ENCODE measurements at places on chromosomes 6 and 20.
A peak's percentile ranks its signal among the peaks of the same experiment; 100 is the strongest.

DNA sequence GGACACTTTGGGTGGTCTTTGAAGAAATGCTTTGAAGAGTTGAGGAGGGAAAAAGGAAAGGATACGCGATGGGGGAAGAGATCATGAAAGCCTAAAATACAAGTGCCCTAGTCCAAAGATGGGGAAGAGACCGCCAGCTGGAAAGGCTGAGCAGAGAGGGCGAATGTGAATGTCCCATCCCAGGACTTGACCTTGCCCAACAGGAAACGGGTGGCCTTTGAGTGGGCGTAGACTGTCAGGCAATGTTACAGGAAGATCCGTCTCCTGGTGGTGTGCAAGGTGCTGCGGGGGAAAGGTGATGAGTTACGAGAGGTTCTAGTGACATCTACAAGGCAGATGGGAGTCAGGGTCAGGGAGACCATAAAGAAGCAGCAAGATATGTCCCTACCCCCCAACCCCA lies 55.0 kb upstream of the TBXT start:
- DNase-seq = no peak

- DNase-seq = no peak
These were observed 59.1 kb upstream of the TMEM244 start for GRCh38 chr6:129920103-129920798.

GRCh38 chr6:121686611-121687023 lies 251.2 kb downstream of the GJA1 start:
- no peak for DNase-seq

GRCh38 chr6:163797296-163797845 lies 382.9 kb downstream of the QKI start:
- DNase-seq = no peak

- no peak for DNase-seq
These were observed 1.6 kb upstream of the CD93 start for GRCh38 chr20:23087587-23088251.

- no peak for DNase-seq
These were observed 16.8 kb downstream of the BCL2L1 start for GRCh38 chr20:31705598-31706597.

DNA sequence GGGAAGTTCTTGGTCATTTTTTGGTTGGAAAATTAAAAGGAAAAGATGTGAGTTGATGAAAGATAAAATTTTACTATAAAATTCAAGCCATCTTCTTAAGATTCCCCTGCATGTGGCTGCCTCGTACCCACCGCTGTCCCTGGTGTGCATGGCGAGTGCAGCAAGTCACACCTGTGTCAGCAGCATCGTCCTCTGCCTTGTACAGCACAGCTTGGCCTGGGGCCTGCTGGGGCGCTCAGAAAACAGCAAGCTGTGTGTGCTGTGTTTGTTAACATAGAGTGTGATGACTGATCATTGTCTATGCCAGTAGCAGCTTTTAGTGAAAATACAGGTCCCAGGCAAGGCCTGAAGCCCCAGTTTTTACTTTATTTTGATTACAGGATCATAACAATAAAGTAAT lies 56.7 kb downstream of the FAM120B start:
- no peak for DNase-seq

DNA sequence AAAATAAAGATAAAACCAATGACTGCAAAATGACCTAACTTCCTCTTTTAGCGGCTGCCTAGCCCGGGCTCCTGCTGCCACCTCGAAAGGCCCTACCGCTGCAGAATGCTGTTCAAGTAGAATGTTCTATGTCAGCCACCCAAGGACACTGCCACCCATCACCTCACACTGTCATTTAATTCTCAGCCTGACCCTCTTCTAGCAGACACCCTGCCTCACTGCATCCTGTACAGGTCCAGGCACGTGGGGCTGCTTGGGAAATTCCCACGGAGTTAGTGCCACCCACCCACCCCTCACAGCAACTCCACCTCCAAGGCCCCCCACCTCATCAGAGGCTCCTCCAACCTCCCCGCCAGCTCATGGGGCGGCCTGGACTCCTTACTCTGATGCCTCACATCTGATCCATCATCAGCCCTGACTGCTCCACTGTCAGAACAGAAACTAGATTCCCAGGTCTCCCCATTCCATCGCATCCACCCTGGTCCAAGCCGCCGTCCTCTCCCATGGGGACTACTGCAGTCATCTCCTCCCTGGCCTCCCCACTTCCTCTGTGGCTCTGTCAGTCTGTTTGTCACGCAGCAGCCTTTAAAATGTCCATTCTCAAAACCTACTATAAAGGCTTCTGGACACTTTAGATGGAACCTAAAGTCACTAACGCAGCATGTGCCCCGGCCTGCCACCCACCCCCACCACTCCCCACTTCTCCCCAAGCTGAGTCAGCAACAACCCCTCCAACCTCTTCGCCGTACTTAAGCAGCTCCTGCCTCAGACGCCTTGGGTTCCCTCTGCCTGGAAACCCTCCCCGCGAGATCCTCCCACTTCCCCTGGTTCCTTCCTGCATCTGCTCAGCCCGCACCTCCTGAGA lies 17.0 kb downstream of the NFATC2 start:
- no peak for DNase-seq

DNA sequence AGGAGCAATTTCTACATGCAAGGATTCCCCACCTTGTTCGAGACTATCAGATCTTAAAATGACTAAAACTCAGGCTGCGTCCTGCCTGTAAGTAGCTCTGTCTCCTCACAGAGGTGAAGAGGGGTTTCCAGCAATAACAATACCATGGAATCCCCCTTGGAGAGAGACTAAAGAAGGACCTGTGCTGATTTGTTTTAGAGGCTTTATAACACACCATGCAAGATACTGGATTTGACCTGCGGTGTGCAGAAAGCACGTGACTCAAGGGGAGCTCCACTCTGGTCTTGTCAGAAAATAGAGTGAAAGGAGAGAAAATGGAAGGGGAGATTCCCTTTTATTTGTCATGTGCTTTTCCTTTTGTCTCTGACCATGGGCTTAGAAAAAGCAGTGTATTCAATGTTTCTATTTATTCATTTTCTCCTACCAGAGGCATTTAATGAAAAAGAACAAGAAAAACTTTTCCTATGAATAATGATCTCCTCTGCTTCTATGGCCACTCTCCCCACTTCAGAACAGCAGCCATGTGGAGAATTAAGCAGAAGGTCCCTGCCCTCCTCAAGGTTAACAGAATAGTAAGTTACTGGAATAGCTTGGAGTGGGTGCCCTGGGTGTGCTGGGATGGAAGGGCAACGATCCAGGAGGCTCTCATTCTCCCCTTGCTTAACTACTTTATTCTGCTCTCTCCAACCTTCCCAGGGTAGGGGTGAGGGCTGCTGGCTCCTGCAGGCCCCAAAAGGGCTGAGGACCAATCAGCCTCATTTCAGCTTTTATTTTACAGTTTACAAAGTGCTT lies 19.2 kb upstream of the MRPS10 start:
- DNase-seq = no peak

GRCh38 chr6:20084411-20084810 lies 127.9 kb downstream of the MBOAT1 start:
- no peak for DNase-seq

DNA sequence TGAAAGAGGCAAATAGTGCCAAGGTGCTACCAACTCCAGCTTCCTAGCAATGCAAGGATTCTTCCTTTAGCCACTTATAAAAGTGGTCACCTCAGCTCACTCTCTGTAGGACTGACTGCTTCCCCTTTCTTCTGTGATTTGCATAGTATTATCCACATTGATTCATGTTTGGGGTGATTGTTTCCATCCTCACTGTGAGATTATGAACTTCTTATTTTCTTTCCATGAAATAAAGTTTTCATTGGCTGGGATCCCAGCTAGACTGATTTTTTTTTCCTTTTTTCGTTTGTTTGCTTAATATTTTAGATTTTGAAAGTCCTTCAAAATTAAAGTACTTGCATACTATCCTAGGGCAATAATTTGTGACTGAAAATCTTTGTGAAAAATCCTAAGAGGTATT lies 50.5 kb downstream of the EYA4 start:
- DNase-seq = no peak

DNA sequence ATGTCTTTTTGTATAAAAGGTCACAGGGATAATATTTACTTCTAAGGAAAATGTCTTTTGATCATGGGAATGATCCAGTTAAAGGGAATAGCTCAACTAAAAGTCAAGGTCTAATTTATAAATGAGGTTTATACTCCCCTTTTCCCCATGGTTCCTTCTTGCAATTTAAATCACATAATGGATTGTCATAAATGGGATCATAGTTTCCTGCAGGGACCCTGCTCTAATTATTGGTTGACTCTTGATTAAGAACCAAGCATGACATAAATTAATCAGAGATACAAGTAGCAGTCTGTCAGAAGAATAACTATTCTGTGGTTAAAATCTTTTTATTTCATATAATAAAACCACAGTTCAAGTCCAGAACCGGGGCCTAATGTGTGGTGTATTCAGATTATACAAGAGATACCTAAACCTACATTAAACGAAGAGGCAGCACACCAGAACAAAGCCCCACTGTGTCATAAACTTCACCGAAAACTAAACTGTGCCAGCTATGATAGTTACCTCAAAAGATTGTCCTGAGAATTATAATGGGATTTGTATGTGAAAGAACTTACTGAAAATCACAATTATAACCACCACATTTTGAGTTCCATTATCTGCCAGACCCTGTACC lies 43.0 kb upstream of the CD83 start:
- DNase-seq = no peak

DNA sequence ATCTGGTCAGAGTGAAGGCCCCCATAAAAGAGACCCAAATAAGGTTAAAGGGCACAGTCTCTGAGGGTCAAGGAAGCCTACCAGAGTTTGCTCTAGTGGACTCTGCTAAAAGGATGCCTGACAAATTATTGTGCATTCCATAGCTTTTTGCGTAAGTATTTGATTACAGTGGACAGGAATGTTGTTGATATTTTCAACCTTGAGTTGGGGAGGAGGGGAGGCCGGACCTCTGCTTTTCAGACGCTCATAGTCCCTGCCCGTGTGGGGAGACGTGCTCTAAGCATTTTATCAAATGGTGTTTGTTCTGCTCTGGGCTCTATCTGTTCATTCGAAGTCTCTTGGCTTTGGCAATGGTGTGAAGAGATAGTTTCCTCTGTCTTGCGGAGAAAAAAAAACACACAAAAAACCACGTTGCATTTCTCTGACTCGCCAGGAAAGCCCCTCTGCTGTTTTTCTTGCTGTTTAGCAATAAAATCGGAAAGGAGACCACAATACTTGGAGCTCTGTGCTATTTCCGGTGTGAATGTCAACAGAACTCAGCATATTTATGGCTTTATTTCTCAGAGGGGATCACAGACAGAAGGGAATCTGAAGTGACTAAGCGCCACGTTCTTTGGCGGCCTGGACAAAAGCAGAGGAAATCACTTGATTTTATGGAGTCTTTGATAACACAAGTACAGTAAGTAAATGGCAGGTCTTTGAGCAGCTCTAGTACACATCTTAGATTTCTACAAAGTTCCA lies 159.8 kb downstream of the ZFP64 start:
- peak; percentile 41 for DNase-seq

DNA sequence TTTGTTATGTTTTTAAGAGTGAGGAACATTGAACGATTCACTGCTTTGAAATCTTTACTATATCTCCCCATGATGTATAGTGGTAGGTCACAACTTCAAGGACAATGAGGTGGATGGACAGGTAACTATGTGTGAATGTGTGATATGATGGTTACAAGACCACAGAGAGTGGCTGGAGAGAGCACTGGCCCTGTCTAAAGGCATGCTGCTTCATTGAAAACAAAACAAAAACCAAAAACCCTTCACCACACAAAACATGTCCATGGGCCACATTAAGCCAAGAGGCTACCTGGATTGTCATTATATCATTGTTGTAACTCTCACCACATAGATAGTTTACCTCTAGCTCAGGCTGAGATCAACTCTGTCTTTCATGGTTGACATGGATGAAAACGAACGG lies 180.6 kb upstream of the TENT5A start:
- DNase-seq = no peak

GRCh38 chr6:19024737-19025136 lies 637.6 kb downstream of the RNF144B start:
- DNase-seq = peak; percentile 66

- DNase-seq = no peak
These were observed 7.6 kb upstream of the CCN2 start for GRCh38 chr6:131958542-131959470.

DNA sequence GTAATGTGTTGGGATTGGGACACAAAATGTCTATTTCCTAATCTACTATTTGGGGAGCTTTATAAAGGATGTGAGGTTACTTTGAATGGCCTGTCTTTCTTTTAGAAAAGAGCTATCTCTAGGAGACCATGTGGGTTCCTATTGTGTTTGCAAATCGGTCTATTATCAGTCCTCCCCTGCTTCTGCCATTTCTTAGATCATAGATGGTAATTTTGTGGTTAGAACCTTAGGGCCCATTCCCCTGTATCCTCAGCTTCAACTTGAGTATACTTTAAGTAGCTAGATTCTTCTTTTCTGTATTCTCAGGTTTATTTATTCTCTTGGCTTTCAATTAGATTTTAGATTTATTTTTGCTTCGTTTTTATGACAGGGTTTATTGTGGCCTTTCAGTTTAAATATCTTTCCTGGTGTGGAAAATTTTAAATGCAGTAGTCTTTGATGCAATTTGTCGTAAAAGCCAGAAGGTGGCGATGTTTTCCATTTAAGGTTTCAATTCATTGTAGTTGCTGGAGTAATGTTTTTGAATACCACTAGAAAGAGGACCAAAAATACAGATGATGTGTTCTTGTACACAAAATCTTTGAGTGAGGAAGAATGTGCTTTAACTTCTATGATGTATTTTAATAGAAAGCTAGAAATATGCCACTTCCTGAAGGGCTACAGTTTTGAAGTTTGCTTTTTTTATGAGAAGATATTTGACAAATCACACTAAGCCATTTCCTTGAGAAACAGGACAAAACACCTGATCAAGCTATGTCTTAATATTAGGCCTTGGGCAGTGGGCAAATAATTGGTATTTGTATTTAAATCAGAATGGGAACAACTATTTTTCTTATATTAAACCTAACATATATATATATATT lies 20.3 kb downstream of the TBPL1 start:
- DNase-seq = peak; percentile 78

DNA sequence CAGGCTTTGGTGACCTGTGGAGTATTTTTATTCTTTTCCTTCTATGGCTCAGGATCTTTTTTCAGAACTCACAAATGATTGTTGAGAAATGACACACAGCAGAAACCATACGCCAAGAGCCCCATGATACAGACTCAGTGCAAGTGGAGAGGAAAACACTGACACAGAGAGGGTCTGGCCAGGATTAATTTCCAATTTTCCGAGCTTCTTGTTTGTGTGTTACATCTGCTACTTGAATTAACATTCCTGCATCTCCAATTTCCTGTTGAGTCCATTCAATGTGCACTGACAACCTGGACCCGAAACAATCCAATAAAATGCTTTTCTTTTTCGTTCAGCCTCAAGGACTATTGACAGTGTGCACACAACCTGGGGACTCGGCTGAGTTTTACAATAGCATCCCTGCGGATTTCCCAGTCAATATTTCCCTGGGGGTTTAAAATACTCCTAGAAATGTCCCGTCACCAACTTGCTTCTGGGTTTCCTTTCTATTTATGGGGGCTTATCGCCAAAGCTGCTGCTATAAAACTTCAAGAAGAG lies 4.9 kb upstream of the MLN start:
- DNase-seq = no peak

GRCh38 chr20:62011403-62011790 lies 54.3 kb downstream of the TAF4 start:
- DNase-seq = no peak

- no peak for DNase-seq
These were observed 37.1 kb upstream of the UTRN start for GRCh38 chr6:144248003-144248402.

GRCh38 chr6:33280539-33280938 lies 3.6 kb downstream of the B3GALT4 start:
- DNase-seq = no peak

All from eye (tissue), 1 donor.